ENCODE measurements at places on chromosomes 4 and X.

DNA sequence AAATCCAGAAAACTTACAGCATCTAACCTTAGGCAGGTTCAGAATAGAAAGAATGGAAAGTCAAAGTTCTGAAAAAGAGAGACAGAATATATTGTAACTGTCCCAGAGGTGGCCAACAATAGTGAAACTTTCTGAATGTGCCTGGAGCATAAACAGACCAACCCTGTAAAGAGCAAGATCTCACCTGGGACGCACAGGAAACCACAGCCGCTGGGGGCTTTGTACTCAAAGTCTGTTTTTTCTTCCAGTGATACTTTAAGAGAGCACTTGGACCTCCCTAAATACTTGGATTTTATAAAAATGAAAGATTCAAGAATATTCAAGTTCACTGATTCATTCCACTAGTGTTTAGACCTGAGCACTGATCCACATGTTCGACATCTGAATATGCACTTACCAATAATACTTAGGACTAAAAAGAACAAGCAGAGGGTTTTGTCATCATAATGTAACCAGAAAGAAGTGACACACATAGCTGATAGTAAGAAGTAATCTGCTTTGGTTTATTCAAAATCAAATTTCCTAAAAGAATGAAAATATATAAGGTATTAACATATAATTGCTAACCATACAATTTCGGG is 35.3 kb downstream of the ARAP2 start:
- DNase-seq = no peak

GRCh38 chr4:7366180-7366945 is 68.4 kb downstream of the PSAPL1 start:
- no peak for DNase-seq

GRCh38 chr4:139599076-139599475 is 43.1 kb upstream of the SETD7 start:
- DNase-seq = no peak

- no peak for DNase-seq
Observed at GRCh38 chr4:88158489-88159228, at the start of gene ABCG2. Gene ABCG2 (minus strand): TSS chr4:88158639. CDS start chr4:88139995, 18,644 bp downstream.

DNA sequence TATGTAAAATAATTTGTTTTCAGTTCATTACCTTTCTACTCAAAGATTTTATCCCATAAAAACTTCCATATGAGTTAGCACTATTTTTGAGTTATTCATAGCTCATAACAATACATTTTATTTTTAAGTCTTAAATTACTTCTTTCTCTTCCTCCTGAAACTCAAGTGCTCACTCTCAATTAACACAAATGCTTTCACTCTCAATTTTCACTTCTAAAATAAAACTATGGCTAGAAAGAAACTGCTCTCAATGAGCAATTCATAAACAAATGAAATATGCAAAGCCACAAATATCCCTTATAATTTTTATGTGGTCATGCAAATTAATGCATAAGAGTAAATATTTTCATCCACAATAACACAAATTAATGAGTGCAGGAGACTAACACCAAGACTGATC is 38.8 kb downstream of the MAML3 start:
- DNase-seq = no peak

GRCh38 chrX:21373637-21374162 is 518 bp upstream of the CNKSR2 start:
- DNase-seq = no peak

Data from NCI-H187 treated with DMSO at 0.1 percent for 48 hours (cell line).